ENCODE measurements at places on chromosomes 7 and 10.
A peak's percentile ranks its signal among the peaks of the same experiment; 100 is the strongest.

- peak; percentile 5 for DNase-seq
Observed at GRCh38 chr7:55508221-55509011, 63.9 kb downstream of the VOPP1 start.

GRCh38 chr7:16813232-16813616 is 8.4 kb upstream of the AGR2 start:
- DNase-seq = no peak

DNA sequence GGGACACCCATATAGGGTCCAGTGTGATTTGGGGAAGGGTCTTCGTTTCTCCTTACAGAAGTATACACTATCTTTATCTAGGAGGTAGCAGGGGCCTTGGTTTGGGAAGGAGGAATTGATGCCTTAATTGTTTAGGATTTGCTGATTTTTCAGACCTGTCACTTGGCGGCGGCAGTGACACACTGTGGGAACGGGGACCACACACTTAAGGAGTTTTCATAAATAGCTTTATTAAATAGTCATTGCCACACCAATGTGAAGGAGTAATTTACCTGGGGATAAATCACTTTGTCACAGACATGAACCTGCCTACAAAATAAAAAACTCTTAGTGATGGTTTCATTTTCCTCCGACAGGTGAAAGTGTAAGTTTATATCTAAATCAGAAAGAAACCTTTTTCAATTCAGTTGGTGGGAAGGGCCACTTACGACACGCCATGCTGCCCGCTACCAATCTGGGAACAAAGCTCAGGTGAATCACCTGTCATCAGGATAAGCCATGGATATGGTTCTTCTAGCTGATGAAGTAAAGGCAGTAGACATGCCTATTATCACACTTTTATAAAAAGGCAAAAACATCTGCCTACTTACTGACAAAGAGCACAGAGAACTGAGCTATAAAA is 12.3 kb upstream of the ENO4 start:
- no peak for DNase-seq

- no peak for DNase-seq
Observed at GRCh38 chr7:99514050-99514449, 9.6 kb downstream of the ZKSCAN5 start.

DNA sequence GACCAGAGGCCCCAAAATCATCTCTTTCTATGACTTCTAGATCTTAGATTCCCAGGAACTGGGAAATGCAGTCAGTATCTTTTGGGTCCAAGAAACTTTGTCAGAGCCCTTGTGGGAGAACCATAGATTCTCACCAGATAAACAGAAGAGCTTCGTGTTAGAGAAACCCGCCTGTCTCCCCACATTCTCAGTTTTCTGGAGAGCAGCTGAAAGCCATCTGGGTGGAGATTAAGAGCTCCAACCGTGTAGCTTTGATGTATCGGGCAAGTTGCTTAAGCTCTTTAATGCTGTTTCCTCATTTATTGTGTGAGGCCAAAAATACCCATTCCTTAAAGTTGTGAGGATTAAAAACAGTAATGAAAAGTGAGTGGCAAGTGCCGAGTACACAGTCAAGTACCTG is 107.6 kb downstream of the WDR37 start:
- DNase-seq = no peak

- no peak for DNase-seq
Observed at GRCh38 chr10:69873135-69873639, 71.5 kb downstream of the COL13A1 start.

GRCh38 chr10:62514079-62514693 is 140.0 kb downstream of the ZNF365 start:
- DNase-seq = no peak

- no peak for DNase-seq
Observed at GRCh38 chr7:21999896-22000295, 54.2 kb upstream of the CDCA7L start.

- DNase-seq = no peak
Observed at GRCh38 chr10:58265249-58265648, 2.4 kb downstream of the IPMK start.

- no peak for DNase-seq
Observed at GRCh38 chr7:112018305-112019030, 187.7 kb downstream of the DOCK4 start.
